ENCODE measurements at places on chromosomes 7 and 10. TPM values are rescaled to one million over a fixed set of nuclear protein-coding genes. Genes with fewer than 3 reads are reported as not detected.

GRCh38 chr7:151366166-151366879 is 24.7 kb downstream of the NUB1 start:
- no peak for DNase-seq

- no peak for DNase-seq
Observed at GRCh38 chr7:137985897-137986251, 16.0 kb downstream of the CREB3L2 start.

DNA sequence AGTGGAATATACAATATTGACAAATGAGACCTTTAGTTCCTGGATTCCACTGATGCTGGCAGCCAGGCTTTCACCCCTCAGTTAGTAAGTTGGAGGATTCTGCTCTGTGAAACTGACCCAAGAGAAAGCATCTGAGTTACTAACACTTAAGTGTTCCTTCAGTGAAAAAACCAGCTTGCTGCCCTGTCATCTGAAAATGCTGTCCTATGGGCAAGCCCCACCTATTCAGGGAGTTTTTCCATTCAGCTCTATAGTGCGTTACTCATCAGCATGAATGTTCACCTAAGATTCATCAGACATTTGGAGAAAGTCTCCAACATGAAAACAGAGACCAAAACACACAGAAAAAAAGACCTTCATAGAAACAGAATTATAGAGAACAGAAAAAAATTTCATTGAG is 37.9 kb downstream of the PRPF18 start:
- DNase-seq, result no peak

GRCh38 chr10:48197236-48197899 is 77.1 kb downstream of the FRMPD2 start:
- no peak for DNase-seq

DNA sequence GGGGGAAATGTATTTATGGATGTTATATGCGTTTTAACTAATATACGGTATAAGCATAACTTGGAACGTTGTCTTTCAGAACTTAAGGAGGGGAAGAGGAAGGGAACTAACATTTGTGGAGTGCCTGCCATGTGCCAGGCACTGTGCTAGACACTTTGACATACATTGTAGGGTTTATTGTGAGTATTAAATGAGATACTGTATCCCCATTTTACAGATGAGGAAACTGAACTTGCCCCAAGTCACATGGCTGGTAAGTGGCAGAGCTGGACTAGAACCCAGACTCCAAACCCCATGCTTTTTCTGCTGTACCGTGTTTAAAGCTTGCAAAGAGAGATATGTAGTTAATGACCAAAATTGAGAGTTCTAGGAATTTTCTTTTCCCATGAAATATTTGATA is 74.6 kb downstream of the CREM start:
- no peak for DNase-seq

The IGF2BP3 gene
- total RNA-seq, result 80.7 TPM

- DNase-seq, result no peak
Observed at GRCh38 chr10:33588974-33589600, 254.6 kb upstream of the NRP1 start.

DNA sequence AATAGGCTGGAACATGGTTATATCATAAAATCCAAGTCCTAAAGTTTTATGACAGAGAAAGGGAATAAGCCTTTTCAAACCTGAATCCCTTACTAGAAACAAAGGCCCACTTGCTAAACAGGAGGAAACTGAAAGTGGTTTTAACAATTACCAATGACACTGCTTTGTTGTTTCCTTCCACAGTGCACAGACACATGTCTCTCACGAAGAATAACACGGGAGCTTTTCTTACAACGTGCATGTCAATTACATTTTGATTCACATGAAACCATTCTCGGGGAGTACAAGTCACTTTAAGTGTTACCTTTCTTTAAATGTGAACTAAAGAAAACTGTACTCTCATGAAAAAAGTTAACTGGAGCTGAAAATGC is 1.4 kb downstream of the MRPS33 start:
- DNase-seq, result no peak

The LIPF gene
- total RNA-seq, result not detected

The CAMK1D gene
- 6.8 TPM for total RNA-seq

The CTAGE8 gene
- 0.57 TPM for total RNA-seq

DNA sequence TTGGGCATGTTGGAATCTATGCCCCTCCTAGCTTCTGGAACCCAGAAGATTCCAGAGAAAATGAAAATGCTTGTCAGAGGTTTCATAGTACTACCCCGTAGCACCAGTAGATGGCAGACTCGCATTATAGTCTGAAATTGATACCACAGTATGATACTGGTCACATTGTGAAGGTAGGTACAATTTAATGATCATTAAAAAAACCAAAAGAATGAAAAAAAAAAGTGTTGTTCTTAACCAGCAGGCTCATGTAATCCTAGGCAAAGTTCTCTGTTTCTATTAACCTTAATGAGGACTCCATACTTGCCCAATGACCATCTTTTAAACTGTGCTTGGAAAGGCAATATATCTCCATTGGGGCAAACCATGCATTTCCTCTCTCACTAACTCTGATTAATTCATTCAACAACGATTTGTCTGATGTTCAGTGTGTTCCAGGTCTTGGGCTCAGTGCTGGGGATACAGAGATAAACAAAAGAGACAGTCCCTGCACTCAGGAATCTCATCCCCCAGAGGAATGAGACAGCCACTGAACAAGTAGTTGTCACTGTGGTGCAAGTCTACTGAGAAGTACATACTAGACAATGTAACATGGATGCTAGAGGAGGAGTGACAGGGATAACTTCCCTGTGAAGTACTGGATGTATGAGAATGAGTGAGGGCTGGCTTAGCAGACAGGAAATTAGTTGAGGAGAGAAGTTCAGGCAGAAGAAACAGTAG is 223.5 kb upstream of the PHYHIPL start:
- DNase-seq, result no peak

DNA sequence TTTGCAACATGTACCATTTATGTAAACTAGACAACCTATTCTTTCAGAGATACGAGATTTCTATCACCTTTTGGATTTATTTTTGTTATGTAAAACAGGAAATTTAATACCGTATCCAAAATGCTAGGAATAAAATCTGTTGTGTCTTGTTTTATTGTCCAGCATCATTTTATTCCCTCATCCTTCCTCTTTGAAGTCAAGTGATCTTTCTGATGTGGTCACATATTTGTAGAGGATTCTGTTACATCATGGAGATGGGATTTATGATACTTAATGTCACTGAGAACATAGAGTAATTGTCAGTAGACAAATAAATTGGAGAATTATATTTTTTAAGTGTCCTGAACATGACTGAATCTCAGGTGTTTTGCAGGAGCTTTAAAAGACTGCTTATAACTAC is 64.7 kb downstream of the ZNF277 start:
- no peak for DNase-seq

- no peak for DNase-seq
Observed at GRCh38 chr7:50529093-50529862, 35.9 kb downstream of the DDC start.

The LRIT1 gene
- not detected for total RNA-seq

The IRF5 gene
- 2.4 TPM for total RNA-seq

- no peak for DNase-seq
Observed at GRCh38 chr7:70717553-70718329, 414.2 kb upstream of the GALNT17 start.

- no peak for DNase-seq
Observed at GRCh38 chr7:18623389-18623788, 127.8 kb downstream of the HDAC9 start.

- DNase-seq, result no peak
Observed at GRCh38 chr10:61778137-61778536, 115.4 kb downstream of the CABCOCO1 start.

The ZNF25 gene
- total RNA-seq, result 8.4 TPM

DNA sequence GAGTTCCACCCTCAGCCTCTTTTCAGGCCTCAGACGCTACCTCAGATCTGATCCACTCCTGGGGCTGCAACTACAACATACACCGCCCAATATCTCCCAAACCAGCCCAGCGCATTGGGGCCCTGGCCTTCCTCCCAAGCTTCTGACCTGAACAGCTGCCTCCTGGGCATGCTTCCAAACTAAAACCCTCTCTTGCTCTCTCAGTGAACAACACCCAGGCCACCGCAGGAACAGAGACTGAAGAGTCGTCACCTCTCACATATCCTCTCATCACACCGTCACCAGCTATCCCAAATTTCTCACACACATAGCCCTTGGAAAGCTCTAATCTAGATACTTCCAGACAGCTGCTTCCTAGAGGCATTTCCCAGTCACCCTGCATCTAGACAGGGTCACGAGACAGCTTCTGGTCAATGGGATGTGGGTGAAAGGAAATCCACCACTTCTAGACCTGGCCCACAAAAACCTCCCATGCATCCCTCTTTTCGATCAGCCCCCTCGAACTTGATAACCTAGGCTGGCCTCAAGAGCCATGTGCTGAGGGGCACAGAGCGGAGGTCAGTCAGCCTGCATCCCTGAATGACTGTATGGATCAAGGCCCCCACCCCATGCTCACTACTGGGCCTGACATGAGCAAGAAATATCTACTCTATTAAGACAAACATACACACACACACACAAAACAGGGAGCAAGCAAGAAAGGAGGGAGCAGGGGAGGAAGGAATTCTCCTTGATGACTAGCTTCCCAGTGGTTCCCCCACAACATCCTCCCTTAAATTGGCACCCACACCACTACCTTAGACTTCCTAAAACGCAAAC is 1.8 kb downstream of the PARP12 start:
- peak; percentile 43 for DNase-seq

DNA sequence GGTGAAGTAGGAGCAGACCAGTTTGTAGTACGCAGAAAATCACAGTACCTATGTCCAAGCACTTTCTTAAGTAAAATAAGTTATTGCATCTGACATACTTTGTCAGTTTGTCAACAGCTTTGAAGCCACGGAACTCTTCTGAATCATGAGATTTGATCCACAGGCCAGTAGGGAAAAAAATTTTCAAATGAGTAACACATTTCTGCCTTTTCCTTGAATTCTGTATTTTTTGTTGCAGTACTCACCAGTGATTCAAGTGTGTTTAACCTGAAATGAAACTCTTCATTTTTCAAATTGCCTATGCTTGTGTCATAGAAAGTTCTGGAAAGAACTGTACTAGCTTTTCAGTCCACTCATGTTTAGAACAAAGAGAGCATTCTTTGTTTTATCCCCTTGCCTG is 337.7 kb downstream of the GATA3 start:
- no peak for DNase-seq

GRCh38 chr10:76047521-76047920 is 616.1 kb downstream of the LRMDA start:
- no peak for DNase-seq

DNA sequence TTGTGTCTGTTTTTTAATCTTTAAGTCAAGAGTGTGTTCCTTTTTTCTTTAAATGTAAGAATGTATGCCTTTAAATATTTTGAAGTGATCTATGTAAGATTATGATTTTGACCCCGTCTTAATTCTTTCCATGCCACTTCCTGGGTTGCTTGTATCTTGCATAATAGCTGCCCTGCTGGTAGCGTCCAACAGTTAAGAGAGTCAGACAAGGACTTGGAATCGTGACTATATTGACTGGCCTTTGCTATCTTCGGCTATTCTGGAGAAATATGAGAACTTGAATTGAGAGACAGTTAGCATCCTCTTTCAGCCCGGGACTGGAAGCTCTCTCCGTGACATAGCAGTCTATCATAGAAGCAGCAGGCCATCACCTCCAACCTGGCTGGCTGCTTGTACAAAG is 13.0 kb downstream of the NRP1 start:
- no peak for DNase-seq

GRCh38 chr7:77783545-77783944 is 14.7 kb downstream of the TMEM60 start:
- DNase-seq, result no peak

The SLC16A9 gene
- total RNA-seq, result 4.0 TPM

DNA sequence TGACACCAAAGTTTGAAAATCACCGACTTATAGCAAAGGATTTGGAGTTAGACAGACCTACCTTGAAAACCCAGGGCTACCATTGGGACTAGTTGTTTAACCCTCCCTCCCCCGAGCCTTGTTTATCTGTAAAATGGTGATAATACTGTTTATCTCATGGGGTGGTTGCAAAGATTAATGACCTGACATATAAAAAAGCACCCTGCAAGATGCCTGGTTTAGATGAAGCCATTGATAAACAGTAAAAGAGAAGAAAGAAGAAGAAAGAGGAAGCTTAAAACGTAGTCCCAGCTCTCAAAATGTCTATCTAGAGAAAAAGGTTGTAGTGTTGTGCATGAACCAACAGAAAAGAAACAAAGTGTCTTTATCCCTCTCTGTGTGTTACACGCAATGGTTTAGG is 145.7 kb downstream of the FGFR2 start:
- DNase-seq, result no peak

- DNase-seq, result no peak
Observed at GRCh38 chr7:139697056-139697455, 80.7 kb downstream of the HIPK2 start.

The CNNM1 gene
- 0.13 TPM for total RNA-seq

- DNase-seq, result no peak
Observed at GRCh38 chr7:136139417-136139816, 162.3 kb upstream of the MTPN start.

GRCh38 chr7:15073301-15073700 is 170.8 kb upstream of the DGKB start:
- DNase-seq, result no peak

GRCh38 chr10:58178811-58179210 is 88.9 kb downstream of the IPMK start:
- peak; percentile 58 for DNase-seq

DNA sequence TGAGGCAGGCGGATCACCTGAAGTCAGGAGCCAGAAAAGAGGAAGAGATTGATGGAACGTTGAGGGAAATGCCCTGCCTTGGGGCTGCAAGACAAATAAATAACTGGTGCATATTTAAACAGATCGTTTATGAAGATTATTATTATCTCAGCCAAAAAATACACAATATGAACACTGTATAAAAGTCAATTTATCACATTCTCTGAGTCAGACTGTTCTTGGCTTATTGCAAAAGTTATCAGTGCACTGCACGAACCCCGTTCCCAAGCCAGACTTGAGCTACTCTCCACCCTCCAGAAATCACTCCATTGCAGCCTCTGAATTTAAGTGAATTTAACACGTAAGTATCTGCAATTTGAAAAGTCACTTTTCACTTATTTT is 1.6 kb downstream of the DNMBP start:
- DNase-seq, result peak; percentile 66

DNA sequence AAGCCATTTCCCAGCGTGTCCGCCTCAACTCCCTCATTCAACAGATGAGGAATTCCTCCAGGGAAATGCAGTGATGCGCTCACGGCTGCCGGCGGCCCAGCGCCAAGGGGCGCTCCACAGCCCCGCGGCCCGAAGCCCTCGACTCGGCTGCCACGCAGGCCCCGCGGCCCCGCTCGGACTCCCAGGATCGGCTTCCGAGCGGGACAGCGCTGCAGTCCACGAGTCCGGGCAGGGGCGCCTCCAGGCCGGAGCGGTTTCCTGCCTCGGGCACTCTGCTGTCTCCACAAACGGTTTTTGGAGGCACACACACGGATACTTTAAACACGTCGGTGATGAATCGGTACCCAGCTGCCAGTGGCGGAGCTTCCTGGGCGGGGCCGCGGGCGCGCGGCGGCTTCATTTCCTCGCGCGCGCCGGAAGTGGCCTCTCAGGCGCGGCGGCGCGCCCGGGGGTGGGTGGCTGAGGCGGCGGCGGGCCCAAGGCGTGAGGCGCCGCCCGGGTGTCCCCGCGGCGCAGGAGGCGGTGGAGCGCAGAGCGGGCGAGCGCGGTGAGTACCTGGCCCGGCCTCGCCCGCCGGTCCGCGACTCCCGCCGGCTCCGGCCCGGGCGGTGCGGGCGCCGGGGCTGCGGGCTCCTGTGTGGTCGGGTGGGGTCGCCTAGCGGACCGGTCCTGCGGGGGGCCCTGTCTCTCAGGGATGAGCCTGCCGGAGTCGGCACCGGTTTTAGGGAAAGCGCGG is at the start of gene CSGALNACT2:
TSS of gene CSGALNACT2 (plus strand) at position 425 of the 736 bp plus-strand sequence. CDS start 16,705 bp downstream, outside the sequence.
- peak; percentile 91 for DNase-seq

- no peak for DNase-seq
Observed at GRCh38 chr10:97230146-97230545, 44.4 kb upstream of the SLIT1 start.

Data from MG63 (cell line).